ENCODE measurements at places on chromosomes 3 and 15. TPM values are rescaled to one million over a fixed set of nuclear protein-coding genes. Genes with fewer than 3 reads are reported as not detected.

DNA sequence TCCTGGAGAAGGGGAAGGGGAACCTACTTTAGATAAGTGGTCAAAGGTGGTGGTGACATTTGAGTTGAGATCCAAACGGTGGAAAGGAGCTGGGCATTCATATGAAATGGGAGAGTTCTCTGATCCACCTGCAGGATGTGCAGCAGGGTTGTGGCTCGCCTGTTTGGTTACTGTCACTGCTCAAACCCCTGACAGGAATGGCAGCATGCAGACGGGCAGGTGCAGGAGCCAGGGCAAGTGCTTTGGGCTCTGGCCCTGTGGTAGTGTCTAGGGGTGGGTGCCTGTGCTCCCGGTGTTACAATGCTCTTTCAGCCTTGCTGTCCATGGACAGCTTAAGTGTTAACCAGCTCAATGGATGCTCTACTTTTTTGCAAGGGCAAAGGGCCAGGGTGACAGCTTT lies 18.5 kb downstream of the PAQR9 start:
- ATAC-seq: no peak

GRCh38 chr3:108441518-108441917 lies 68.9 kb downstream of the MYH15 start:
- no peak for ATAC-seq

DNA sequence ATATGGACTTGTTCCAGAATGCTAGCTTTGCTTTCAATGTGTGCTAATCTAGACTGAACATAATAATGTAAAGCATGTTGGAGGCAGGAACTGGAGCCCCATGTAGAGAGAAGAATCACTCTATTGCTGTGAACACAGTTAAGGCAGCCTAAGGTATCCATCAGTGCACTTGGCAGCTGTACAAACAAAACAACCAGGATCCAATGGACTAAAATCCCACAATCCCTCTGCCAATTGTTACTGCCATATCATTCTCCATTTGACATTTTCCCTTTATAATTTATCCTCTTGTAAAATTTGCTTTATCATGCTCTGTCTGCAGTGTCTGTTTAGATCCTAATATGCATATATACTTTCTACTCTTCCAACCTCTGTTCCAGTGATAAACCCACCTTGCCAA lies 756.8 kb upstream of the LMCD1 start:
- ATAC-seq: no peak

IQCH gene
- 0.89 TPM for total RNA-seq

IQCF6 gene
- not detected for total RNA-seq
